CD4-positive, alpha-beta T cell treated with Interleukin-17A for 1 hour (primary cell): ENCODE measurements at places on chromosomes 11 and 22.

GRCh38 chr11:124762624-124763155 is 600 bp upstream of the ESAM start:
- DNase-seq, result no peak

GRCh38 chr11:3095712-3096361 is 38.6 kb upstream of the CARS1 start:
- no peak for DNase-seq

DNA sequence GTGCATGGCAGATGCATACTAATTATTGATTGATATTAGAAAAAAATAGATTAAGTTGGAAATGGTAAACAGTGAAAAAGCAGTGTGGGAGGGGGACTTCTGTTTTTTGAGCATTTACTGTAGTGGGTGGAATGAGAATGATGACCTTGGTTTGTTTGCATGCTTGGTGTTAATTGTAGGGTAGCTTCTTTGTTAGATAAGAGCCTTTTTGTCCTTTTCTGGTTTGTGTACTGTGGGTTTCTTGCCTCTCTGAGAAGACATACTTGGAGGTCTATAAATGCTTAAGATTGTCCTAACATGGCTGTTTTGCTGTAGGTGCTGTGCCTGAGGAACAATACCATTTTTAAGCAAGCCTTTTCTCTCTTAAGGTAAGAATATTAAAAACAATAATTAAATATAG is 17.0 kb downstream of the MRPL48 start:
- DNase-seq, result no peak

GRCh38 chr11:3907590-3907989 is 52.1 kb downstream of the STIM1 start:
- DNase-seq, result no peak

DNA sequence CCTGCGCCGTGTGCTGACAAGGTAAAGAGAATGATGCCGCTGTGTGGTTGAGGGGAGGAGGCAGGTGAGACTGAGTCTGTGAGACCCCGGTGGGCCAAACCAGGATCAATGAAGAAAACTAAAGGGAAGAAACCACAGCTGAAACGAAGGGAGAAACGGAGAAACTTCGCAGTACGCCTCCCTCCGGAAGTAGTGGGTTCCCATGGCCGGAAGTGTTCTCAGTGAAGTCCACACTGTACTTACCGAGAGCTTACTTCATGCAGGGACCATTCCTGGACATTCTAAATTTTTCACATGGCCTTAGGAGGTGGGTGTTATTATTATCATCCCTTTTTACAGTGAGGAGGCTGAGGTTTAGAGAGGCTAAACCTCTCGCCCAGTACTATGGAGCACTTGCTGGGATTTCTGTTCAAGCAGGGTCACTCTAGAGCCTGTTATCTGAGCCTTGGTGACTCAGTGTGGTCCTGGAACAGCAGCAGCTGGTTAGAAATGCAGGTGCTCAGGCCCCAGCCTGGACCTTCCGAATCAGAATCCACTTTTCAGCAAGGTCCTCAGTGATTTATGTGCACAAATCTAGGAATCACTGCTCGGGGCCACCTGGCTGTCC is 17.9 kb downstream of the CD5 start:
- no peak for DNase-seq
